Keratinocyte (primary cell): ENCODE measurements at places on chromosomes 7 and 10.

DNA sequence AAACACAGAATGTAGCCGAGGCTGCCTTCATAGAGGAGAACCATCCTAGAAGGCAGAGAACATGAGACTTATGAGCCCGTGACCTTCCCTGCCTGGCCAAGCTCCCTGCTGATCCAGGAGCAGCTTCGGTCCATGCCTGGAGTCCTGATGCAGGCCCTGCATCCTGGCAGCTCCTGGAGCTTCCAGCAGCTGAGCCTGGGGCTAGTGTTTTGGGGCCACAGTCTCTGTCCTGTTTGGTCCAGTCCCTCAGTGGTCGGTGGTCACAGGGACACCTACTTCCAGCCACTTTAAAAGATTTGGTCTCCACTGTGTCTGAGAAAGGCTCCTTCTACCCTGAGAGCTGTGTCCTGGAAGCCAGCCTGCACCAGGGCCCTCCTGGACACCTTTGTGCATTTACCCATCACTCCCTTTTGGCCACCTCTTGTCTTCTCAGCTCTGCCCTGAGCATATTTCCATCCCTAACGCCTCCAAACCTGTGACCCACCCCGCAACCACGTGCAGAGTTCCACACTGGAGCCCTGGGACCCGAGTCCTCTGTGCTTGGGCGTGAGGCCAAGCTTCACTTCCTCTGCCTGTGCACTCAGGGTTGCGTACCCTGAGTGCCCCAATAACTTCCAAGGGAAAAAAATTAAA is 315.2 kb upstream of the ZNF32 start:
- no peak for DNase-seq

- no peak for DNase-seq
These were observed 102.1 kb downstream of the CXCL12 start for GRCh38 chr10:44282626-44283300.

GRCh38 chr7:33650828-33651227 is 254.5 kb upstream of the BMPER start:
- DNase-seq: no peak

DNA sequence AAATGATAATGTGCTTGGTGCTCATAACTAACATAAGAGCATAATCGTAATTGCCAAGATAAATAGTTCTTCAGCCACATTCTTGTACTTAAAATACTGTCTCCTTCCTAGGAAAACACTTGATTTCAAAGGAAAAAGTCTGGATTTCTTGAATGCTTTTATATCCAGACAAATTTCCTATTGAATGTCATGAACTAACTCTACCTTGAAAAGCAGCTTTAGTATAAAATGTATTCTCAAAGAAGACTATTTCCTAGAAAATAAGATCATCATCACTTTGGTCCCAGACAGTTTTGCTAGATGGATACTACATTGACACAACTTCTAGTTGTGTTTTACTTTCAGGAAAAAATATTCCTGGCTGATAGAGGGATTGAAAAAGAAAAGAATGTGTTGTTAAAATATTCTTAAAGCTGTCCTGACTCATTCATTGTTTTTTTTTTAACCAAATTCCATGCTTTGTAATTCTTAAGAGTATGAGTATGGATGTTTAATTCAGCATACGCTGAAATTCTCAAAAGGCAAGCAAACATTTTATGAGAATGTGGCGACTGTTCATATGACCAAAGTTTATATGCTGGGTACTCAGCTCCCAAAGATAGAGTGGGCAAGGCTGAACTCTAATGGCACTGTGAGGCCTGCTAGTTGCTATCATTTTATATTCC is 106.1 kb downstream of the PPP1R3A start:
- no peak for DNase-seq

DNA sequence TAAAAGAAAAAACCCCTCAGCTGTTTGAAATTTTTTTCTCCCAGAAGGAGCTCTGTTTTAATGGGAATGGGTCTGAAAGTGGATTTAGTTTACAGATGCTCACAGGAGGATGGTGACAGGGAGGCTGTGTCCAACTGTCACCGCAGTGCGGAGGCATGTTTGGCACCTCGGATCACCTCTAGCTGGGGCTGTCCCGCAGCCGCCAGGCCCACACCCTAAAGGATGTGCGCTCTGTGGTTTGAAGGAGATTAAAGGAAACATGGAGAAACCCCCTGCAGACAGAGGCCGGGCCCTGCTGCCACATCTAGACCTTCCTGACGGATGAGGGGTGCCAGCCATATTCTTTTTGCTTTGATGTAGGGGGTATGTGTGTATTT is 160.6 kb downstream of the DNAJB6 start:
- no peak for DNase-seq

DNA sequence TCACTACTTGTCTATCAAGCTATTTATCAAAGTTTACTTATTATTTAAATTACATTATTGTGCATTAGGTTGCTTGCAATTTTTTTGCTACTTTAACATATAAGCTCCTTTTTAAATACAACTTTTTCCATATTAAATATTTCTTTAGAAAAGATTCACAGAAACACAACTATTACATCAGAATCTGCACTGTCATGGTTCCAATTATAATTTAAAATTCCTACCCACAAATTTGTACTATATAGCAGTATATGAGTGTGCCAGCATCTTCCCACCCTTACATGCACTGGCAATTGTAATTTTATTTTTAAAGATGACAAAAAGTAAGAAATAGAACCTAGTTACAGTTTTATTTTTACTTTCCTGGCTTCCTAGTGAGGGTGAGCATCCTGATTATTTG is 15.8 kb downstream of the MINDY3 start:
- no peak for DNase-seq

DNA sequence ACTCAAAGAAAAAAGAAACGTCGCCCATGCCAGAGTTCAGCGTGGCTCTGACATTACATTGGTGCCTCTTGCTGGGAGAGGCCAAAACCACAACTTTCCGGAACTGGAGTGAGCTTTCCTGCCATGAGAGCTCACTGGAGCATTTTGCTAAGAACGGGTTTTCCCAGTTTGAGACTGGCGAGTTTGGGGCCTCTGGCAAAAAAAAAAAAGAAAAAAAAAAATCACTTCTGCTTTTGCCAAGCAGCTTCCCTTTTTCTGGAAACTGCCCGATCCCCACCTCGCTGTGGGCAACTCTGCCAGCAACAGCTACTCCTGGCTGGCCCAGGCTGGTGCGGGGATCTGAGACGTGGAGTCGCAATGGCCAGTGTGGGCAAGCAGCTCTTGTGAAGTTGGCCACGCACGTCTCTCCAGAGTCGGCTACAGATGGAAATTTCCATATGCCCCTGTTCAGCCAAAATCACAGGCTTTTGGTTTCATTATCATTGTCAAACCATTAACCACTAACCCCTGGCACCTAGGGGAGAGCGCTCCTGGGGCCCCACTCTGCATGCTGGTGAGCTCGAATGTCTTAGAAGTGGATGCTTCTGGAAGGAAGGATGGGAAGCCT is 25.7 kb downstream of the PRKAG2 start:
- DNase-seq: no peak

- DNase-seq: no peak
These were observed 48.5 kb upstream of the SLC29A3 start for GRCh38 chr10:71270301-71271220.

DNA sequence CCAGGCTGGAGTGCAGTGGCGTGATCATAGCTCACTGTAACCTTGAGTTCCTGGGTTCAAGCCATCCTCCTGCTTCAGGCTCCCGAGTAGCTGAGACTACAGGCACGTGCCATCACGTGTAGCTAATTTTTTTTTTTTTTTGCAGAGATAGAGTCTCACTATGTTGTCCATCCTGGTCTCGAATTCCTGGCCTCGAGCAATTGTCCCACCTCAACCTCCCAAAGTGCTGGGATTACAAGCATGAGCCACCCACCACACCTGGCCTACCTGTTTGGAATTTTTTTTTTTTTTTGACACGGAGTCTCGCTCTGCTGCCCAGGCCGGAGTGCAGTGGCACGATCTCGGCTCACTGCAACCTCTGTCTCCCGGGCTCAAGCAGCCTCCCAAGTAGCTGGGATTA is 117.1 kb upstream of the PARD3 start:
- DNase-seq: no peak
